AG09309 (cell line): ENCODE measurements at places on chromosomes 1 and 21.
A peak's percentile ranks its signal among the peaks of the same experiment; 100 is the strongest.

GRCh38 chr1:93666613-93667384, 14.8 kb downstream of the BCAR3 start:
- no peak for DNase-seq

- DNase-seq: no peak
Observed at GRCh38 chr21:31331231-31331630, 12.8 kb downstream of the TIAM1 start.

DNA sequence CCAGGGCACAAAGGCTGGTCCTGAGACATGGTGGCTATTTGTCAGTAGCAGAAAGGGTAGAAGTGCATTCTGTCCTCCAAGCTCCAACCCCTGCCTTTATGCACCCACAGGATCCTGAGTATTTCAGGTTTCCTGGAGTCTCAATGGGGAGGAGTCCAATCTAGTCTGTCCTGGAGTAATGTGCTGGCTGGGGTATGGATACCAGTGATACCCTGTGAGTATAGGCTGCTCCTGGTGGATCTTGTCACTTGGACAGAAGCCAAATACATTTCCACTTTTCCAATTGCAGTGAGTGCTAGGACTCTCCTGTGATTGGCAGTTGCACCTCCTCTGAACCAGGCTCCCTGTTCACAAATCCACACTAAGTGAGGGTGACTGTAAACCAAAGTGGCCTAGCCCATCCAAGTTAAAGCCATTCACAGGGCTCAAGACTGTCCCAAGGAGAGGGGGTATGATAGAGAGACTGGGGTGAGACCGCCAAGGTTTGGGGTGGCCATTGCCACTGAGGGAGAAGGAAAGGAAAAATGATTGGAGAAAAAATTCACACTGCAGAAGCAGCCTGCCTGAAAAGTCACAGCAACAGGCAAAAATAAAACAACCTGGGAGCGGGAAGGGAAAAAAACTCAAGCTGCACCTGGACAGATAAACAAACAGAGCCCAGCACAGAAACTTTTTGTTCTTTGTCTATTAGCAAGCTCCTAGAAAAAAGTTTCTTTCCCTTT, 163.4 kb upstream of the ETV3 start:
- no peak for DNase-seq

DNA sequence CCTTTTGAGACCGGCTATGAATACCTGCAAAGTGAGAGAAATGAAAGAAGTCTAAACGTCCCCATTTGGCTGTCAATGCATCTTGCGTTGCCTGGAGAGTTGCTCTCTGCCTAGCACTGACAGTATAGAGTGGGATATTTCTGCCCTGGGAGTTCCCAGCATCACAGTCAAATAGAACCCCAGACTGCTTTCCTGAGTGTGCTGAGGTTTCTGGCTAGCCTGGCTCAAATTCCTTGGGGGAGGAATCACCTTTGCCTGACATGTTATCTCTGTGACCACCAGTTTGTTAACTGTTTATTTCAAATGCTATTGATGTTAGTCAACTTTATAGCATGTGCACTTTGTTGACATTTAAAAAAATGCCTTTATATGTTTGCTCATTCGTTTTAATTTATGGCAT, 212.0 kb upstream of the FAM78B start:
- DNase-seq: no peak

GRCh38 chr1:75276385-75276784, 142.2 kb downstream of the LHX8 start:
- no peak for DNase-seq

DNA sequence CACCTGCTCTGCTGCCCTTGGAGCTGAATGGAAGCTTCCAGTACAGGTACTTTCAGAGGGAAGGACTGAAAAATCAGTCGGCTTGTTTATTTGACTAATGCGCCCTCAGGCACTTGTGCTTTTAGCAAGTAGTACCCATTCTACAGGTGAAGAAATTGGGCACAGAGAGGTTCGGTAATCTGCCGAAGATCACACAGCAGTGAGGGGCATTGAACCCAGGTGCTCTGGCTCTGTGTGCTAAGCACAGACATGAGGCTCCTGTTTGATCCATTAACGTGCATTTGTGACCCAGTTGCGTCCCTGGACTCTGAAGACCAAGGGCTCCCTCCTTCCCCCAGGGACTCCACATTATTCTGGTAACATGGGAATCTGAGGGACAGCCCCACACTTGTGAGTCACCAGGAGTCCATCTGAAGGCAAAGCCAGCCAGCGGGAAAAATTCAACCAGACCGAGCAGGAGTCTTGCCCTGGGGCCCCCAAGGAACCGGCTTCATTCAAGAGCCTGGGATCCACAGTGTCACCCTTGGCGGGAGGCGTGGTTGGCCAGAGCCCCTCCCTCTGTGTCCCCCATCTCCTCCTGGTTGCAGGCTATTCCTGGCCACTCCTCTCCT, 192.4 kb upstream of the ARHGEF16 start:
- DNase-seq: no peak

GRCh38 chr1:212645546-212646543, 37.3 kb downstream of the ATF3 start:
- no peak for DNase-seq

- DNase-seq: no peak
Observed at GRCh38 chr1:175208773-175209492, 16.4 kb upstream of the KIAA0040 start.

DNA sequence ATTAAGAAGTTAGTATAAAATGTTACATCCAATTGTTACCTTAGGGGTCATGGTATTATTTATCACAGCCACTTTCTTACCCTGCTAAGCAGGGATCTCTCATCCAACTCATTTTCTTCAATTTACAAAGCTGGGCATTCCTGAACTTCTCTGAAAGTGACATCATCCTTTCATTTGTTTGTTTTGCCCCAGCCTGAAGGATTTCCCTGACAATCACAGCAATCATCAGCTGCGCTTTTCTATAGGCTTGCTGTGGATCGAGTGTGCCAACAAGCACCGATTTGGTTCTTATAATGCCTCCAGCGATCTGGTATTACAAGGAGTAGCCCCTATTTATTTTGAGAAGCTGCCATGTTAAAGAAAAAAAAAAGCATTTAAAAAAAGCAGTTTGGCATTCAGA, 240.2 kb downstream of the USH2A start:
- DNase-seq: no peak

- no peak for DNase-seq
Observed at GRCh38 chr1:92915547-92915946, 45.7 kb downstream of the DIPK1A start.

GRCh38 chr1:168490306-168490705, 53.5 kb downstream of the XCL2 start:
- no peak for DNase-seq

DNA sequence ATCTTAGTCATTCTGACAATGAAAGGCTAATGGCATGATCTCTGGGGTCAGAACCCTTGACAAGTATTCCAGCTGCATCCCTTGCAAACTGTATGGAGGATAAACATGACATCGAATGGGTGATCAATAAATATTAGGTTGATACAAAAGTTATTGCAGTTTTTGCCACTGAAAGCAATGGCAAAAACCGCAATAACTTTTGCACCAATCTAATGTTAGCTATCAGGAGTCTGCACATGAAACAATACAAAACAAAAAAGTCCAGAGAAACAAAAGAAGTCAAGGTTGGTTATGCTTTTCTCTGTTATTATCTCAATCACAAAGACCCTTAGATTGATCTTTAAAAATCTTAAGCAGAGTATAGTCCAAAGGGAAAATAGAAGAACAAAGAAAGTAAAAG, 292.7 kb downstream of the DUSP10 start:
- DNase-seq: no peak

GRCh38 chr1:211639475-211640300, 35.7 kb downstream of the NEK2 start:
- DNase-seq: peak; percentile 78

GRCh38 chr1:227486559-227486958, 76.8 kb upstream of the ZNF678 start:
- DNase-seq: no peak

DNA sequence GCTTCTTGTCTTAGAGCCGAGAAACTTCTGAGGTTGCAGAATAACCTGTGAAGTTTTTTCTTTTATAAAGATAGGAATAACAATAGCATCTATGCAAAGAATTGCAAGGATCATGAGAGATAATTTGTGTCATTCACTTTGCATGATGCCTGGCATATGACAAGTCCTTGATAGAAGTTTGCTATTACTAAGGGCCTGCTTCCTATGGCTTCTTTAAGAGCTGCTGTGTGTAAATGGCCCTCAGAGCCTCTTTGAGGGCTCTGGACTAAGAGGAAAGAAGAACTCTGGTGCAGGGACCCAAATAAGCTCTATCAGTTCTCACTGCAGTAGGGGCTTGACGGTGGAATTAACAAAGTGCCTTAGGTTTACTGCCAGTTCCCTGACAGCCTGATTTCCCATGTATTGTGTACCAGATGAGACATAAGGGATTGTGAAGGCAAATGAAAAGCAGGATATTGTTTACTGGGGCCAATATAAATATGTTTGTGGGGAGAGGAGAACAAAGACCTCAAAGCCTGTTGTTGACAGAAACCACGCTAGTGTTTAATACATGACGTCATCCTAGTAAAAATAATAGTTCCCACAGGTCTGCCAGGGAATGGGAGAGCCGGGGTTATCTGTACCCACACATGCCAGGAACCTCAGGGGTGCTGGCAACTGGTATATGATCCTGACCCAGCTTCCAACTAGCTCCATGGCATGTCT, 131.2 kb upstream of the UBE2U start:
- no peak for DNase-seq

DNA sequence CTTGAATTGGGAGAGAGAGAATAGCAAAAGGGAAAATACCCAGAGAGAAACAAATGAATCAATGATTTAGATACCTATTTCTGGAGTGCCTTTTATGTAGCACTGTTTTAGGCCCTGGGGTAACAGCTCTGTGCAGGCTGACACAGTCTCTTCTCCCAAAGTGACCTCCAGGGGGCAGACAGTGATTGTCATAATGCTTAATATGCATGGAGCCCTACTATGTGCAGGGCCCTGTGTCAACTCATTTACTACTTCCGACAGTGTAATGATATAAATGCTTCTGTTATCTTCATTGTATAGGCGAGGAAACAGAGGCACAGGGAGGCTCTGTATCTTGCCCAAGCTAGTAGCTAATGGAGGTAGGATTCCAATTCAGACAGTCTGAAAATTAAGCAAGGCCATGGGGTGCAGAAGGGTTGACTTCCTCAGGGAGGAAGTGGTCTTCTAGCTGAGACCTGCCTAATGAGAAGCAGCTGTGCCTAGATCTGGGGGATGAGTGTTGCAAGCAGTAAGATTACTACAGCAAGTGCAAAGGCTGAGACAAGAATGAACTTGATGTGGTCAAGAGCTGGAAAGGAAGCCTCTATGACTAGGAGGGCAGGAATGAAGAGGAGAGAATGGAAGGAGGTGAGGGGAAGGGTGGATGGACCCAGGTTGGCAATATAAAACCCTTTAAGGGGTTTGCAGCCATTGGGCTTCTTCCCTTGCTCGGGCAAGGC, 16.2 kb upstream of the SERINC2 start:
- DNase-seq: peak; percentile 91

- DNase-seq: peak; percentile 7
Observed at GRCh38 chr1:62962901-62963776, 179.2 kb downstream of the ATG4C start.

GRCh38 chr1:42601472-42601871, 56.8 kb upstream of the PPIH start:
- no peak for DNase-seq

- no peak for DNase-seq
Observed at GRCh38 chr1:180130651-180131050, 24.0 kb upstream of the QSOX1 start.
